ENCODE measurements at places on chromosomes 11 and 22. TPM values are rescaled to one million over a fixed set of nuclear protein-coding genes. Genes with fewer than 3 reads are reported as not detected.

DNA sequence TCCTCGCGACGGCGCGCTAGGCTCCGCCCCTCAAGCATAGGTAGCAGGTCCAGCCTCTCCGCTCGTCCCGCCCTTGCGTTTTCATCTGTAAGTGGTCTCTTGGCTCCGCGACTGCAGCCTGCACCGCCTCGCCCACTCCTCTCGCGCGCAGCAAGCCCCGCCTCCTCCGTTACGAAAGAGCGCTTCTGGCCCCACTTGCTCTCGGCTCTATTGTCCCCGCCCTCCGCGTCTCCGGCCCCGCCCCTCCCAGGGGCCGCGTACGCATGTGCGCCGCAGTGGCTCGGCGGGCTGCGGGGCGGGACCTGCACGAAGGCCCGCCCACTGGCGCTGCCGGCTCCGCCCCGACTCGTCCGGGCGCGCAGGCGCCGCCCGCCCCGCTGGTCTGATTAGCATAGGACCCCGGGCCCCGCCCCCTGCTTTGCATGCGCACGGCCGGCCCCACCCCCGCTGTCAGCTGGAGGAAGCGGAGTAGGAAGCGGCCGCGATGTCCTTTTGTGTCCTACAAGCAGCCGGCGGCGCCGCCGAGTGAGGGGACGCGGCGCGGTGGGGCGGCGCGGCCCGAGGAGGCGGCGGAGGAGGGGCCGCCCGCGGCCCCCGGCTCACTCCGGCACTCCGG, at the start of gene ESRRA:
ESRRA (plus strand) TSS at position 450 of the 616 bp plus-strand sequence. CDS start 1,656 bp downstream, outside the sequence.
- DNase-seq: peak; percentile 99

GRCh38 chr11:22162756-22163155, 30.1 kb upstream of the ANO5 start:
- no peak for DNase-seq

- no peak for DNase-seq
Observed at GRCh38 chr22:49427341-49427740, 400.3 kb downstream of the BRD1 start.

DNA sequence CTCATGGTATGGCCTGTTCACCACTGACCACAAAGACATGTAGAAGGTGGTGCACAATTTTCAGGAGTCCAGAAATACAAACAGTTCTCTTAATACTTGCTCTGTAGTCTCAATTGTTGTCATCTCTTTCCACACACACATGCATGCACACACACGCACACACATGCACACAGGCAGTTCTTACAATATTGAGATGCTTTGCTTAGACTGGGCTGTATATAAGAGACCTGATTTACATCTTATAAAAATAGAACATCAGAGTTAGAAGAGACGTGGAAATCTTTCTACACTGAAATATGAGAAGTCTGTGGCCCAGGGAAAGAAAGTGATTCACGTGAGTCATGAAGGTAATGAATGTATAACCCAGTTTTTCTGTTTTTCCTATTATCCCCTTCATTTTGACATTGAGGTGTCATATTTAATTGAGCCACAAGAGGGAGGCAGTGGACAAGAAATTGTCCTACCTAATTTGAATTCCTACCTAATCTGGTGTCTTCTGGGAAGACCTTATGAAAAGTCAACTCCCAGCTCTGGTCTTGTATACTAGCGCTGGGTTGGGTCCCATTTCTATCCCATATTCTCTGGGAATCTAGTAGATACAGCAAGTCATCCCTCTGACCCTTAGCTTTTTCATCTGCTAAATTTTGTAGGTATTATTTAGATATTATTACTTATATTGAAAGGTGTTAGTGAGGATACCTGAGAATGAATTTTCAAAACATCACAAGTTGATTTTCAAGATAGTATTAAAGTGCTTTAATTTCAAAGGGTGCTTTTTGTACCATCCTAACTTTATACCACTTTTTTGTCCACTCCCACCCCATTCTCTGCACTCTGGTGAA, 14.9 kb upstream of the MS4A4A start:
- DNase-seq: peak; percentile 62

DNA sequence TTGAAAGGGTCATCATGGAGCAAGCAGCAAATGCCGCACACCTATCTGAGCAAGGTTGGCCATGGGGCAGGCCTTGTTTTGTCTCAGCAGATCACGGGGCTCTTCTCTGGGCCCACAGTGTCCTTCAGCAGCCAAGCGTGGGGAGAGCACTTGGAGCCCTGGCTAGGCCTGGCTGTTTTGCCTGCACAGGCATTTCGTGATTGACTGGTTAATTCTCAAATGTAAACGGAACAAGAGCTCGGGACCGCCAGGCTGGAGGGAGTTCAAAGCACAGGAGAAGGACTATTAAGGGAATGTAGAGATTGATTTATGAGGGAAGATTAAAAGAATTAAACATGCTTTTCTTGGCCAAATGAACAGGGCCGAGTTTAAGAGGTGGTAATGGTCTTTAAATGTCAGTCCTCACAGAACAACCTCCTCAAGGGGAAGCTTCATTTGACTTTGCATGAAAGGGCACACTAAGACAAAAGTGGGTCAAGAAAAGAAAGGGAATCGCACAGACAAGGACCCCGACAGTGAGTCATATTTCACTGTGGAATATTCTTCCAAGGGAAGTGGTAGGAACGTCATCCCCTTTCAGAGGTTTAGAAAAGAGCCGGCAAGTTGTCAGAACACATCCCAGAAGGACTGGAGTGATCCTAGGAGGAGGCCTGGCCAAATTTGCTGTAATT, 20.7 kb downstream of the SPON1 start:
- DNase-seq: no peak

- no peak for DNase-seq
Observed at GRCh38 chr11:112761911-112762706, 199.1 kb upstream of the NCAM1 start.

GRCh38 chr11:75155570-75156422, 4.9 kb downstream of the SLCO2B1 start:
- peak; percentile 54 for DNase-seq

DNA sequence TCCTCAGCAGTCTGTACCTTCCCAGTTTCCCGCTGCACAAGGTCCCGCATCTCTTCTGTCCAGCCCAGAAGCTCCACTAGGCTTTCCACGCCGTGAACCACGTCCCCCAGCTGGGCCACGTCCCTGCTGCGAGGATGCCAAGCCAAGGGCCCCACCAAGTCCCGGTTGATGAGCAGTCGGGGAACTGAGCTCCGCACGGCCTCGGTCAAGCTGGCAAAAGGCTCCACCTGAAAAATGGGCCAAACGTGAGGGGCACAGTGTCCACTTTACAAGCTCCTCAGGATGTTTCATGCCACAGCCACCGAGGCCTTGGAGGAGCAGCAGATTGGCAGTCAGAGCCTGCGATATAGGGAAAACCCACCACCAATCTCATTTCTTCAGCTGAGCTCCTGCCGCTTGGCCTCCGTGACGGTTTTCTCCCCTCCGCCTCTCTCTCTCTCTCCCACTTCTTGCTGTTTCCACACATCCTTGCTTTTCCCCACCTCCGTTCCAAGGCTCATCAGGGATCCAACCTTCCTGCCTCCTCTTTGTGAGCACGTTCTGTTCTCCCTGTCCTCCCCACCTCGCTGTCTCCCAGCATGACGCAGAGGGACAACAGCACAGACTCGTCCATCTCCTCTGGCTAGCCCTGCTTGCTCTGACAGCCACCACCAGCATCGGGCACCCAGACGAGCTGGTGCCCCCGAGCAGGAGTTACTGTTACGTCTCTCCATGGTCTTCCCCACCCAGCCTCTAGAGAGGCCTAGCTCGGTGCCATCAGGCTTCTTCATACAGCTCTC, 11.5 kb downstream of the RIC8A start:
- no peak for DNase-seq

Gene ARHGAP20
- polyA plus RNA-seq: not detected
